ENCODE measurements at places on chromosomes 11 and 22.
A peak's percentile ranks its signal among the peaks of the same experiment; 100 is the strongest.

- DNase-seq = no peak
These were observed 78.8 kb downstream of the DGCR2 start for GRCh38 chr22:19043121-19044085.

GRCh38 chr22:49855251-49855911 is 1.7 kb downstream of the ZBED4 start:
- DNase-seq = no peak

DNA sequence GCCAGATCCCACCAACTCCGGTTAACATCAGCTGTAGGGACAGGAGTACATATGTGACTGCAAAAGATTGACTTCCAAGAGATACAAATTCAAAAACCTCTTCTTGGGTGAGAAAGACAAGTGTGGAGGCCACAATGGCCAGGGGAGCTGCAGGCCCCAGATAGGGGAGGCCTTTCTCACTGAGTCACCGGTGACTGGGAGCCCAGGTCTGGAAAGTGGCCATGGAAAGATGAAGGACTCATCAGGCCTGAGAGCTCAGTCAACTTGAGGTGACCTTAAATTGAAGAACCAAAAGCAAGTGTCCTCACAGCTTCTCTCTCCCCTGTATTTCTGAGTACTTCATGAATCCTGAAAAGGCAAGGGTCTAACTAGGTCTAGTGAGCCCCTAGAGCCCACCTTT is 90.4 kb upstream of the CLPB start:
- no peak for DNase-seq

DNA sequence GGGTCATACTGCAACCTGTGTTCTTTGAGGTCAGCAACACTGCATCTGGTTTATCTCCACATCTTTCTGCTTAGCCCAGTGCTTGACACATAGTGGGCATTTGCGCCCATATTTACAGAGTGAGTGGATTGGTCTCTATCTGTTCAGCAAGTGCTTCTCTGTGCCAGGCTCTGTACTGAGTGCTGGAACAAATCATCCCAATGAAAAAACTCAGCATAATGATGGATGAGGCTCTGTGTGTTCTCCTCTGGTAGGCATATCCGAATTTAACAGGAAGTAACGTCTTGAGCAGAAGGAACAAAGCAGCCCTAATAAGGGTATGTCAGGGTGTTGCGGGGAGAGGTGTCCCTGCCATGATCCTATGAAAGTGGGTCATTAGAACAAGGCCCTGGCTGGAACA is 46.0 kb downstream of the MCM5 start:
- DNase-seq = no peak

GRCh38 chr11:3046190-3046589 is 11.0 kb downstream of the CARS1 start:
- no peak for DNase-seq

GRCh38 chr11:870127-870413 is 27.4 kb downstream of the TSPAN4 start:
- DNase-seq = no peak

DNA sequence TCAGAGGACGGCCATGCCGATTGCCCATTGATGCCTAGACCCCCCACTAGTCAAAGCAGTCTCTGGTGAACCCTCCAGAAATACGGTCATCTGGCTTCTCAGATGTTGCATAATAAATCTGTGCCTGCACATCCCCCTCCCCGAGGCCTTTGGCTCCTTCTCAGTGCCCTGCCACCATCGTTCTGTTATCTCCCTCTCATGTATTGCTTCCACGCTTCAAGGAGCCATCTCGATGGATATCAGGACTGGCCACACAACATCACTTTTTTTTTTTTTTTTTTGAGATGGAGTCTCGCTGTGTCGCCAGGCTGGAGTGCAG is 1.6 kb upstream of the RRP7A start:
- no peak for DNase-seq

- no peak for DNase-seq
These were observed 13.7 kb upstream of the SEC14L3 start for GRCh38 chr22:30485362-30485988.

DNA sequence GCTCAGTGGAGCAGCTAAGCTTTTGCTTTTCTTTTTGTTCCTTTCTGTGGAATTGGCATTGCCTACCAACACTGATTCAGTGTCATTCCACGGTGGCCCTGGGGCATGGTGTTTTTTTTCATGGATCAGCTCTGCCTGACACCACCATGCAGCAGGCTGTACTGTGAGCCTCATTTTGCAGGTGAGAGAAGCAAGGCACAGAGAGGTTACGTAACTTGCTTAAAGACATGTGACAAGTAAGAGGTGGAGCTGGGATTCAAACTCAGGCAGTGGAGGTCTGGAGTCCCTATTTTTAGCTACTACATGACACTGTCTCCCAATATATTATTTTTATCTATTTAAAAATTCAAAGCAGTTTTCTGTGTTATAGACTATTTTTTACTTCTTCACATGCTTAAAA is 44.4 kb downstream of the APOL3 start:
- DNase-seq = no peak

- peak; percentile 4 for DNase-seq
These were observed 839 bp downstream of the CBY1 start for GRCh38 chr22:38657045-38657909.

DNA sequence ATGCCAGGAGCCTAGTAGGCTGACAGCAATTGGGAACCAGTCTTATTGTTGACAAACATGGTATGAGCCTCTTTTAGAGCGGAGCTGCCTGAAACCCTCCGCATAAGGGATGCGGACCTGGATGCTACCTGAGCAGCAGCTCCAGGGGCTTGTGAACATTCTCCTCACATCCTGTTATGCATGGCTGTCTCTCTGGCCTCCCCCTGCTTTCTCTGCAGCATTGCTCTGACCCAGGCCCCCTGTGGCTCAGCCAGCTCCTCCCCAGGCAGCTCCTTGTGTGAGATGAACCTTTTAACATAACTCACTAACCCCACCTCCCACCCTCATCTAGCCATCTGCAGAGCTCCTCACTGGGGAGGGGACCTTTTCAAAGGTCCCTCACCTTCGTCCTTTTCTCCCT is 6.0 kb downstream of the BMAL1 start:
- no peak for DNase-seq

DNA sequence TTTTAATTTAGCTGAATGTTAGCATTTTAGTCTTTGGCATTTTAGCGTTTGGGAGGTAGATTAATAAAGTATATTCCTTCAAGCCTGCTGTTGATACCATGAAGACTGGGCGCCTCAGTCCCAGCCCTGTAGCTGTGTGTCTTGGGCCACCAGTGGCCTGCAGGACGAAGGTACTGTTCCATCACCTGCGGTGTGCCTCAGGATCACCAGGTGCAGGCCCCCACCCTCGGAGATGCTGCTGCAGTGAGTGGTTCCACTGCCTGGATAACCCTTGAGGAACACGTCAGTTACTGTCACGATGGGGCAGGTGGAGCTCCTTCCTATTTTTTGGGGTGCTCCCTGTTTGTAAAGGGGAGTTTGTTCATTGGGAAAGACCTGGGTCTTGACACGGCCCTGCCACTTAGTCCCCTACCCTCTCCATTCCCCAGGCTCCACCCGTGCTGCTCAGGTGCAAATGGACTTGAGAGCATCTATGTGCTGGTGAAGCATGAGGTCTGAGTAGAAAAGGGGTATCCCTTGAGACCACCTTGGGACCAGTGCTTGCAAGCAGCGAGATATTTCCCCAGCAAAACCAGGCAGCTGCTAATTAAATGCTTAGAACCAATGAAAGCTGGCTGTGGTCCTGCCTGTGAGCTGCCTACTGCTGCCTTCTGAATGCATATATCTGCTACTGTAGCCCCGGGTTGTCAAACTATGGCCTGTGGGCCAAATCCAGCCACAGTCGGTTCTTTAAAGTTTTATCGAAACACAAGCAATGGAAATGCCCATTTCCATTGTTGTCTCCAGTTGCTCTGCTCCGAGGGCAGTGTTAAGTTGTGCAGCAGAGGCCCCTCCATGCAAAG is 28.7 kb downstream of the INCENP start:
- no peak for DNase-seq

DNA sequence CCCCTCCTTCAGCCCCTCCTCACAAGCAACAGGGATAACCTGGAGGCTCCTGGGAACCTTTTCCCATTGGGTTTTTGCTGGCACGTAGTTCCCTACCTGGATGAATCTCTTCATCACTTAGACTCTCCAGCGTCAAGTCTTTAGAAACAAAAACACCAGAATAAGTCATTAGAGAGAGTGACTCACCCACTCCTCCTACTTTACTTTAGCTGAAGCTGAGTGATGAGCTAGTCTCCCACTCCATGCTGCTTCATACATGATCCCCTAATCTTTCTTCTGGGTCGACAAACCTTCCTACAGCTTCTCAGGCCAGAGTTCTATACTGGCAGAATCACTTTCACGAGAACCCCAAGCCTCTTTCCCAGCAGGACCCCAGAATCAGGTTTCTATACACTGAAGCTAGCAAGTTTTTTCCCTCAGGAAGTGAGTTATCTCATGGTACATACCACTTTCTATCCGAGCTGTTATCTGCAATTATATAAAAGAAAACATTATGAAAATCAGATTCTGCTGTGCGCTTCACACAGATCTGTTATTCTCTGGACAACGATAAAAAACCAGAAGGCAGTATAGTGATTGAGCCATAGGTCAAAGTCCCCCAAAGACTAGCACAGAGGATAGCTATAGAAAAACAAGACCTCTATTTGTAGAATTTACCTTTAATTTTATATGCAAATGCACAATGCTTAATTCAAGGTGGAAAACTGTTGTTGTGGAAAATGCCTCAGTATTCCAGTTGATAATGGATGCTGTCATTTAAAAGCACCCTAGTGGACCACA is 18.7 kb downstream of the DRICH1 start:
- no peak for DNase-seq

DNA sequence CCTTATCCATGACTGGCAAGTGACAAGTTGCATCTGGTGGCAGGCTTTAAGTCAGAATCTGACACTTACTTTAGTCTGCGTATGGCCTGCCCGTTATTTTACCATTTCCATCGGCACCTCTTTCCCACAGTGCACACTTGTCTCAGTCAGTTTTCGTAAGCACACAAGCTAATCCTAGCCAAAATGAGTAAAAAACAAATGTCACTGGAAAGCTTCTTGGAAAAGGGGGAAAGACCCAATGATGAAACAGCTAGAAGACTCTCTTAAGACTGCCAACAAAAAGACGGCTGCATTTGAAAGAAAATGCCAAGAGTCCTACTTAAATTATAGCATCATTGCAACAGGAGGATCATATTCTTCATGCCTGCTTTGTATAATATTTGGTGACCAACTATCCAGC is 457.9 kb upstream of the ISX start:
- no peak for DNase-seq

DNA sequence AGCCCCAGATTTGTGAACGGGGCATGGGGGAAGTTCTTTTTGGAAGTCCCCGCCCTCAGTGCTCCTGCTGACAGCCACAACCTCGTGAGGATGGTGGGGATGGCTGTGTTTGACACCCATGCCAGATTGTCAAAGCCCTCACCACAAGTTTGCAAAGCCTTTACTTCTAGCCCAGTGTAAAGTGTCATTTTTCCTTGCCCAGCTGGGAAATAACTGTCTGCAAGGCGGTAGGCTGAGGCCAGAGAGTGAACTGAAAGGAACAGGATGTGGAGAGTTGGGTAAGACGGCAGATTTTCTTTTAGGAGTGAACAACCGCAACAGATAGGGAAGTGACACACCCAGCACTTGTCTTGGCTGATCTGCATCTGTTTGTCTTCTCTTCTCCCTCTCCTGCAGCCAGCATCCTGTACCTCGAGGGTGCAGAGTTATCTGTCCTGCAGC is 13.6 kb downstream of the IL17RA start:
- DNase-seq = no peak

GRCh38 chr22:31104869-31105268 is 2.5 kb downstream of the SELENOM start:
- DNase-seq = no peak

- no peak for DNase-seq
These were observed 6.9 kb downstream of the TST start for GRCh38 chr22:37012262-37012904.

GRCh38 chr11:27830206-27830605 is 130.0 kb upstream of the BDNF start:
- DNase-seq = peak; percentile 15

GRCh38 chr11:61958590-61958989 is 8.4 kb downstream of the BEST1 start:
- DNase-seq = no peak

DNA sequence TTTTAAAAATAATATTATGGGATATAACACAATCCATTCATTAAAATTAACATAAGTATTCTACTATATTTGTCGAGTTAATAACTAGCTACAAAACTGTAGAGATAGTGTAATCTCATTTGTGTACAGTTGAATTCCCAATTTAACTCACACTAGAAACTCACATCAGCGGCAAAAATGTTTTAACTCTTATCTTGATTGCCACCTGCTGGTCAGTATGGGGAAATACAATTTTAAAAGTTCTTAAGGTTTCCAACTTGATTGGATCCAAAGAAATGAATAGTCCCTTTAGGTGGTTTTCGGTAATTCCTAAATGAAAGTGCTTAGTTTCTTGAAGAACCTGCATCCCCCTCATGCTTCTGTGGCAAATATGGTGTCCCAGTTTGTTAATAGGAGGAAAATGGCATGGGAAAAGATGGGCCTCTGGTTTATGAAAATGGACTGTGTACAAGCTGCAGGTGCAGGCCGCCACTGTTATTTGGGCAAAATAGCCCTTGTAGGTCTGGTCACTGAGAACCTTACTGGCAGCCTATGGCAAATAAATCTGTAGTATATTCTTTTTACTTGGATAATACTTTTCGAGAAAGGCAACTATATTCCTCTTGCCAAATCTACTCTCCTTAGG is 33.7 kb upstream of the SLC17A6 start:
- DNase-seq = no peak

DNA sequence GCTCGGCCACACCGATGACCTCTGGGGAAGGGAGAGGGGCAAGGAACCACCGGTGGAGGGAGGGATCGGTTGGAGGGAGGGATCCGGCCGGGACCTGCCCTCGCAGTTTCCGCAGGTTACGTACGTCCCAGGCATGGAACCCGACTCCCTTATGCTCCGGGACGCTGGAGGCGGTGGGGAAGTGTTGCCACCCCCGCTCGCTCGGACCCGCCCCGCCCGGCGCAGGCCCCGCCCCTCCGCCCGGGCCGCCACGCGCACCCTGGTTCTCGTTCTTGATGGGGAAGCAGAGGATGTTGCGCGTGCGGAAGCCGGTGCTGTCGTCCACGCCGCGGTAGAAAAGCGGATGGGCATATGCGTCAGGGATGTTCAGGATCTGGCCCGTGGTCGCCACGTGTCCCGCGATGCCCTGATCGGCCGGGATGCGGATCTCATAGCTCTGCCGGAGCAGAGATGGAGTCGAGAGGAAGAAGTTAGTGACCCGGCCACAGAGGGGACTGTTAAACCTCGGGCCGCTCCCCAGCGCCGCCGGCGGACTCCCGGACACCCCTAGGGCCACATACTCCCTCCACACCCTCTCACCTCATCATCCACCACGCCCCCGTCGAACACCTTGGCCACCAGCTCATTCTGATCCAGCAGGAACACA is 89.8 kb downstream of the PDE2A start:
- DNase-seq = no peak

- no peak for DNase-seq
These were observed at the start of gene P4HA3 for GRCh38 chr11:74311352-74311926. P4HA3 (minus strand) TSS chr11:74311640; CDS start chr11:74311611, 29 bp downstream.

DNA sequence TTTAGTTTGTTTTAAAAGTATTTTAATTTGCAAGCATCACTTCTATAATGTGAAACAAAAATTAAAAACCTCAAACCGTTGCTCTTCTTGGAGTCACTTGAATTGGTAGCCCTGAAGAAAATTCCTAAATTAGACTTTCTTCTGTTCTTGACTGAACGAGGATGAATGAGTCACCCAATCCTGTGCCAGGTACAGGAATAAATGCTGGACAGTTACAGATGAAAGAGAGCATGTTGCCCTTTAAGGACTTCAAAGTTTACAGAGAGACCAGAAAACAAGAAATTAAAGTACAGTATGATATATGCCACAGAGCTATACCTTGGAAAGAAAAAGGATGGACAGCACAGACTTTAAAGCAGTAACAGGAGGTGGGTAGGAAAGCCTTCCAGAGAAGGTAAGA is 41.3 kb upstream of the CXCR5 start:
- DNase-seq = no peak

Data from cerebellar nuclear complex (tissue), 1 donor.